Activated naive CD4-positive, alpha-beta T cell treated with anti-CD3 and anti-CD28 coated beads, Interleukin-2, amount 50 U/mL, for 72 hours (primary cell): ENCODE measurements at places on chromosomes 7 and 10.

DNA sequence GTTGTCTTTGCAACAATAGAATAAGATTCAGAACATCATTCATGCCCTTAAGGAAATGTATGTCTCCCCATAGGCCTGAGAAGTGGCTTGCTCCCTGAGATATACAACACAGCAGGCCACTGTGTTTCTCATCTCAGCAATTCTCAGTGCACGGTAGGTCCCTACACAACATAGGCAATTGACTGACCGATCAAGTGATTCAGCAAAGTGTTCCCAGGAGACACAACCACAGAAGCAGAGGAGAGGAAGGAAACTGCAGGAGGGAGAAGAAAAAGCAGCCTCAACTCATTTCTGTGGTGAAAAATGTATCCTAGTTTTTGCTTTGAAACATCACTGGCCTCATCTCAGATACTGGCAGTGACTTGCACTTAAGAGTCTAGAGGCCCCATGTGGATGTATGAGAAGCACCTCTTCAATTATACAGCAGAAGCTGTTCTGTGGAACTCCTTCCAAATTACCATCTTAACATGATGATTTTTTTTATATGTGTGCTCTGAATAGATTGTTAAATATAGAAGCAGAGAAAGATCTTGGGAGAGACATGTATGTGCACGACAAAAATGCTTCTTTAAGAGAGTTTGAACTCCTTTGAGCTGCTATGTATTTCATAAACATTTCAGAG is 306.8 kb downstream of the XPNPEP1 start:
- DNase-seq: no peak

GRCh38 chr7:2041496-2042367 is 191.0 kb downstream of the MAD1L1 start:
- DNase-seq: peak; percentile 30

DNA sequence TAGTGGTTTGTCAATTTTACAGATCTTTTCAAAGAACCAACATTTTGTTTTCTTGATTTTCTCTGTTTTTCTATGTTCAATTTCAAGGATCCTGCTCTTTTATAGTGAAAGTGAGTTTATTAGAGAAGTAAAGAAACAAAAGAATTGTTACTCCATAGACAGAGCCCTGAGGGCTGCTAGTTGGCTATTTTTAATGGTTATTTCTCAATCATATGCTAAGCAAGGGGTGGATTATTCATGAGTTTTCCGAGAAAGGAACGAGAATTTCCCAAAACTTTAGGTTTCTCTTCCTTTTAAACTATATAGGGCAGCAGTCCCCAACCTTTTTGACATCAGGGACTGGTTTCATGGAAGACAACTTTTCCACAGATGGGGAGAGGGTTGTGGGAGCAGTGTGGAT is 165.0 kb downstream of the CCSER2 start:
- no peak for DNase-seq

- no peak for DNase-seq
Measured at GRCh38 chr10:127398971-127399365, 150.1 kb upstream of the NPS start.

DNA sequence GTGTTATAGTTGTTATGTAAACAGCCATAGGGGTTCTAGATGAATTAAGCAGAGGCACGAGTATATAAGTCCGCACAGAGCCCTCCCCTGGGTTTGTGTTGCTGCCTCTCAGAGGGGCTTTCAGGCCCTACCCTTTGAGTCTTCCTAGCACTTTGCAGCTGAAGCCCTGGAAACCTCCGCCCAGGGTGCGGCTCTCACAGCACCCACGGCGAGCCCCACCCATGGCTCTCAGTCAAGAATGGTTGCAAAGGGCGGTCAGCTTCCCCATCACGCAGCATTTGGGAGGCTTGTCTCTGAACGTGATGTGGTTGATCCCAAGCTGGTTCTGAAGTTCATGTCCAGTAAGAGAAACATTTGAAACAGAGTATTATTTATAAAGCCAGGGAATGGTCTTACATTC is 18.8 kb upstream of the INSIG1 start:
- DNase-seq: no peak

DNA sequence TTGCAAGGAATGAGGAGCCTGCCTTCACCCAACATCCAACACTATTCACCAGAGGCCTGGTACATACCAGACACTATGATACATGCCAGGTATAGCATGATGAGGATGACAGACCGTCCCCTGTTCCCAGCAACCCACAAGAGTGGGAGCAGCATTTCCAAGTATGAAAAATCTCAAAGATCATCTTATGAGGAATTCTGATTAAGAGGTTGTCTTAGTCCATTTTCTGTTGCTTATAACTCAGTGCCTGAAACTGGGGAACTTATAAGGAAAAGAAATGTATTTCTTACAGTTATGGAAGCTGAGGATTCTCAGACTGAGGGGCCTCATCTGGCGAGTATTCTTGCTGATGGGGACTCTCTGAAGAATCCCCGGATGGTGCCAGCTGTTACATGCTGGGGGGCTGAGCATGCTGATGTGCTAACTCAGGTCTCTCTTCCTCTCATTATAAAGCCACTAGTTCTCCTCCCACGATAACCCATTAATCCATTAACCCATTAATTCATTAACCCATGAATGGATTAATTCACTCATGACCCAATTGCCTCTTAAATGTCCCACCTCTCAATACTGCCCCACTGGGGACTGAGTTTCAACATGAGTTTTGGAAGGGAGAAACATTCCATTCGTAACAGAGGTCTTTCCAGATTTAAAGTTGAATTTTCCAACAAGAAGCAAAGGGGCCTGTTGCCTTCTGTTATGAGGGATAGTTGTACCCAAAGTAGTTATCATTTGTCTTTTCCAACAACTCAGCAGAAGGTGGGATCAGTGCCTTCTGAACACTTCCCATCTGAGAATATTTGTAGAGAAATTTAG is 173.9 kb downstream of the HERPUD2 start:
- no peak for DNase-seq

DNA sequence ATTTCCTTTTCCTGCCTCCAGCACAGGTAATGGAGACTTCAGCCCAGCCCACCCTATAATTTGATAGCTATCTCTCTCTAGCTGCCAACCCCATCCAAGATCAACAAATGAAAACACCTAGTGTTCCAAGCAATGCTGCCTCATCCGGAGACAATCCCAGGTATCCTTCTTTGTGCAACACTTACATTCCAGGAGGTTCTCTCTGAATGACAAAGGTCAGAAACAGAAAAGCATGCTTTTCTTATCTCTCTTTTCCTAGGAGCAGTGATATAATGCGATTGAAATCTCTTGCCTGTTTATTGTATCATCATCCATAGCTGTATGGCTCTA is 699.3 kb downstream of the INHBA start:
- no peak for DNase-seq

- DNase-seq: no peak
Measured at GRCh38 chr10:43078986-43079273, 2.1 kb downstream of the RET start.

- DNase-seq: no peak
Measured at GRCh38 chr10:44733501-44734488, 177.3 kb upstream of the TMEM72 start.

DNA sequence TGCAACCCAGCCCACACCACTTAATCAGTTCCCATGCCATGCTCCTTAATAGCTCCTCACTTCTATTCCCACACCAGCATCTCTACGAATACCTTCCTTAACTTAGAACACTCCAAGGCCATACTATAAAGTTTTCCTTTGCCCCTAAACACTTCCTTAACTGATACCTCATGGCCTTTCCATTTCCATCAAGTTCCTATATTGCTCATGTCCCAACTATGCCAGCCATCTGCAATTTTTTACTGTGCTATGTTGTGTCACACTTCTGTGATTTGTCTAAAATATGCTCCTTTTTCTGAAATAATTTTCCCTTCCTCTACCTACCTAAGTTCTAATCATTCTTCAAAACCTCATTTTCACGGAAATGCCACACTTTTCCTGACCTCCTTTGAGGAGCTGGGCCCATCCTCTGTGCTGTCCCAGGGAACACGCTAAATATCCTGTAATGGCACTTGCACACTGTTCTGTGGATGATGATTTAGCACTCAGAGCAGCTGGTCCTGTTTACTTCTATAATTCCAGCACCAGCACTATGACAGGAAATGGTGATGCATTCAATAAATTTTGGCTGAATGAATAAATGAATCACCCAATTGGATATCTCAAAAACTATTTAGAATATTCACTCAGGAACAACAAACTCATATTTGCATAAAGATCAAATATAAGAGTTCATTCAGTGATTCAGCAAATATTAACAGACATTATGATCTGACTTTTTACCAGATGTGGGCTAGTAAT is 266.5 kb upstream of the HGF start:
- DNase-seq: no peak

DNA sequence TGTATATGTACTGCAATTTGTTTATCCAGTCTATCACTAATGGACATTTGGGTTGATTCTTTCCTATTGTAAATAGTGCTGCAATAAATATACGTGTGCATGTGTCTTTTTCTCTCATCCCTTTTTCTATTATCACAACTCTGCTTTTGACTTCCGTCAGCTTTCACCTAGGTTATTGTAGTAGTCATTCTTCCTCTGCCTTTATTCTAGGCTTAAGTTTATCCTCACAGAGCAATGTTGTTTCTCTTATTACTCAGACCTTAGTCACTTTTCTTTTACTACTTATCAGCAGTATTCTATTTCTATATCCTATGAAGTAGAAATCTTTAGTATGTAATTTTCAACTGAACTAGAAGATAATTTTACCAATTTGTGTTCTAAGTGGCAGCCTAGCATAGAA is 175.3 kb upstream of the SEMA3E start:
- no peak for DNase-seq

- DNase-seq: no peak
Measured at GRCh38 chr10:63238501-63238900, 105.4 kb downstream of the NRBF2 start.

DNA sequence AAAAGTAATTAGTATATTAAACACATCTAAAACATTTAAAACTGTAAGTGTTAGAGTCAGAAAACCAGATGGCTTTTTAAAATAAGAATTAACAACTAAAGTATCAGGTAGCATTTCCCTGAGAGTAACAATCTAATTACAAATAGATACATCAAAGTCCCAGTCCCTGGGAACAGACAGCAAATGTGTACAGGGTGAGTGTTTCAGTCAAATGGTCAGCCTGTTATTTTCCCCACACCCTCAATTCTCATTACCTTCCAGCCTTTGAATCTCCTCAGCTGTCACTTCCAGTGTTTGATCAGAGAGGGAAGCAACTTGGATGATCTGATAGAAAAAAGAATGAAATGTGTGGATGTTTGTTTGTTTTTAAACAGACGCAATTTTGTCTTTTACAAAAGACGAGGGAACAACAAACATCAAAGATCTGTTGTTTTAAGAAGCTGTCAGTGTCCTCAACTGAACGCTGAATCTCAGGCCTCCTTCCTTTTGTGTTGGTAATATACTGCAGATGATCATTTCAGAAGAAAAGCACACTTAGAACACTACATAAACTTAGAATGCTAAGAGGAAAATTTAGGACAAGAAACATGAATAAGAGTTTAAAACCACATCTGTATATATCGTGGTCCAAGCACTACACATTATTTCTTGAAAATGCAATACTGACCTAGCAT is 29.8 kb downstream of the CEP41 start:
- DNase-seq: no peak

GRCh38 chr10:89915968-89916367 is 214.6 kb downstream of the KIF20B start:
- no peak for DNase-seq

DNA sequence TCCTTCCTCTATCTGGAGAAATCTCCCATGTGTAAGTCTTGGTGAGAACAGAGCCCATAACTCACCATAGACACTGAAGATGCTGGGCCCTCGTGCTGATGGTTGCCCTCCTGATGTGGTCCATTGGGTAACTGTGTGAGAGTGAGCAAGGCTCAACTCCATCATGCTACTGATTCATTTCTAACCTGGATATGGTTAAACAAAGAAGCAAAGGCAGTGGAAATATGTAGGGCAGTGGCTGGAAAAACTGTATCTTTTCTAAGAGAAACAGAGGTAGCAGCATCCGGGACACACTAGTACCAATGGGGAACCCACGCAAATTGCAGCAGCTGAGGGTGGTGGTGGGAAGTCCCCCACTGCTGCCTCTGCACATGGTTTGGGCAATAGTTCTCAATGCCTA is 221.7 kb downstream of the KLF6 start:
- no peak for DNase-seq

GRCh38 chr7:12633582-12633981 is 53.9 kb upstream of the ARL4A start:
- no peak for DNase-seq

- DNase-seq: peak; percentile 12
Measured at GRCh38 chr7:42236266-42236975, 588 bp downstream of the GLI3 start.

GRCh38 chr10:110774069-110775019 is 97.4 kb upstream of the PDCD4 start:
- peak; percentile 64 for DNase-seq

GRCh38 chr7:20312562-20312961 is 18.1 kb upstream of the ITGB8 start:
- DNase-seq: no peak

DNA sequence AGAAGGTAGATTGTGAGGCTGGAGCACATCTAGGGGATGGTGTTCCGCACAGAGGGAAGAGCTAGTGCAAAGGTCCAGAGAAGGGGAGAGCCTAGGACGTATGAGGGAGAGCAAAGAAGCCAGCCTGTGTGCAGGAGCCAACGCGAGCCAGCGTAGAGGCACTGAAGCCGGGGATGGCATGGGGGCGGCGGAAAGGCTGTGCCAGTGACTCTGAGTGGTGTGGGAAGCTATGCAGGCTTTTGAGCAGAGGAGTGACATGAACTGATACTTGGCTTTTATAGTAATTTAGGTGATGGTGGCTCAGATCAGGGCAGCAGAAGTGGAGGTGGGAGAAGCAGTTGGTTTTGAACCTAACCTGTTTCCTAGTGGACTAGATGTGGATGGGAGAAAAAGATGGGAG is 65.8 kb downstream of the ATXN7L1 start:
- no peak for DNase-seq

DNA sequence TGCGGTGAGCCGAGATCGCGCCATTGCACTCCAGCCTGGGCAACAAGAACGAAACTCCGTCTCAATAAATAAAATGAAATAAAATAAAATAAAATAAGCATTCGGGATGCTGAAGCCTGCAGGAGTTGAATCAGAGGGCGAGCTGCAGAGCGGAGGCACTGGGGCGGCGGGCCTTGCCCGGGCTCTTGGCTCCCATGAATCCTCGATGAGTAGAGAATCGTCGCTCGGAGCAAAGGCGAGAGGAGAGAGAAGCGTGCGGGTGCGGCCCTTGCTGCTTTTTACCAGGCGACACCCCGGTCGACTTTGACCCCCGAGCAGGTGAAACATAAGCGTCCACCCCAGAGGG is 168.3 kb downstream of the UBE2H start:
- DNase-seq: no peak

DNA sequence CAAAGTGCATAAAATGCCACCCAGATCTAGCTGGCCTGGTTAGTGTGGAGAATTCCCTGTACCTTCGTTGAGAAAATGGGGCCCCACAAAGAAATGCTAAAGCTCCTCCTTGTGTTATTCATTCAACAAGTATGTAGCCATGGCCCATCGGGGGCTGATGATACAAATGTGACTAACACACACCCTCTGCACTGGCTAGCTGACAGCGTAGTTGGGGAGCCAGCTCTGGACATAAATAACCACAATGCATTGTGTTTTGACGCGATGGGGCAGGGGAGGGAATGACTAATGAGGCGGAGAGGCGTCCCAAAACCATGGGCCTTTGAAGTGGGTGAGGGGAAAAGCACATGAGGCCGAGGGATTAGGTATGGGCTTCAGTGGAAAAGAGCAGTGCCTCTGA is 28.2 kb upstream of the ASL start:
- DNase-seq: no peak
